ENCODE measurements at places on chromosomes 5 and 9. TPM values are rescaled to one million over a fixed set of nuclear protein-coding genes. Genes with fewer than 3 reads are reported as not detected.

IRX2 gene
- not detected for total RNA-seq

SELENOP gene
- total RNA-seq = 1.1 TPM

DNA sequence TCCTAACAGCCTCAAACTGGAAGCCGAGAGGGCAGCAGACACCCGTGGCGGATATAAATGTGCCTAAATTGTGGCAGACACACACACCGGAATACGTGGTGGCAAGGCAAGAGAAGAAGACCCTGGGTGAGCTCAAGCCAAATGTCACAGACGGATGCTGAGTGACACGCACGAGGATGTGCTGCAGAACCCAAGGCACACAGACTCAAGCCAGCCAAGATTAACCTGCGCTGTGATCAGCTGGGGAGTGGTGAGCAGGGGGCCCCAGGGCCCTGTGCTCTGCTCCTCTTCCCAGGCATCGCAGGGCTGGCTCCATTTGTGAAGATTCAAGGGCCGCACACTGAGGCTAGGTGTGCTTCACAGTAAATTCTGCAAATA is 16.4 kb downstream of the SEMA4D start:
- peak overlapping the region; percentile 86 for H3K4me3 ChIP-seq
- H3K36me3 ChIP-seq = peaks cover 62% of the 10 kb centered on the region
- peak overlapping the region; percentile 93 for H3K27ac ChIP-seq
- no peaks in the 10 kb centered on the region for H3K27me3 ChIP-seq
- peaks cover 87% of the 10 kb centered on the region for H3K4me1 ChIP-seq

GRM6 gene
- not detected for total RNA-seq

DNA sequence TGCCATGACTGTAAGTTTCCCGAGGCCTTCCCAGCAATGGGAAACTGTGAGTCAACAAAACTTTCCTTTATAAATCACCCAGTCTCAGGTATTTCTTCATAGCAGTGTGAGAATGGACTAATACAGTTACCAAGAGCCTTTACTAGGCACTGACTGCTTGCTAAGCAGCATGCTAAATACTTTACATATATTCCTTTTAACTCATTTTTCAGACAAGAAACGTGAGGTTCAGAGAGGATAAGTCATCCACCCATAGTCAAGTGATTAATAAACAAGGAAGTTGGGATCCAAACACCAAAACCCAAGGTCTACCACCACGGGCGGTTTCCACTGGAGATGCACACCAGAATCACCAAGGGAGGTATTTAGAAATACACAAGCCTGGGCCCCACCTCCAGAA is 50.8 kb downstream of the GABBR2 start:
- no peak overlapping the region for H3K4me3 ChIP-seq
- H3K27ac ChIP-seq = no peak overlapping the region
- DNase-seq = no peak
- H3K4me1 ChIP-seq = no peaks in the 10 kb centered on the region
- H3K27me3 ChIP-seq = peaks cover 6% of the 10 kb centered on the region

TAS2R1 gene
- not detected for total RNA-seq

GRCh38 chr5:116498503-116499048 is 76.0 kb downstream of the SEMA6A start:
- no peak overlapping the region for H3K4me3 ChIP-seq
- peaks cover 2% of the 10 kb centered on the region for H3K36me3 ChIP-seq
- no peak for DNase-seq
- H3K27me3 ChIP-seq = no peaks in the 10 kb centered on the region

OLFM1 gene
- not detected for total RNA-seq

- no peaks in the 10 kb centered on the region for H3K27me3 ChIP-seq
- no peak overlapping the region for H3K27ac ChIP-seq
- peaks cover 5% of the 10 kb centered on the region for H3K4me1 ChIP-seq
- no peak for DNase-seq
Observed at GRCh38 chr9:17725399-17726010, 146.6 kb downstream of the SH3GL2 start.

All from activated naive CD8-positive, alpha-beta T cell treated with anti-CD3 and anti-CD28 coated beads, Interleukin-2, amount 10 ng/mL, durations not matched to agents 7 days and 5 days (primary cell).